8988T (cell line): ENCODE measurements at places on chromosomes 1 and 21.

GRCh38 chr1:36232212-36233095, 8.2 kb downstream of the THRAP3 start:
- no peak for DNase-seq

GRCh38 chr1:14955976-14956375, 197.6 kb upstream of the TMEM51 start:
- no peak for DNase-seq

DNA sequence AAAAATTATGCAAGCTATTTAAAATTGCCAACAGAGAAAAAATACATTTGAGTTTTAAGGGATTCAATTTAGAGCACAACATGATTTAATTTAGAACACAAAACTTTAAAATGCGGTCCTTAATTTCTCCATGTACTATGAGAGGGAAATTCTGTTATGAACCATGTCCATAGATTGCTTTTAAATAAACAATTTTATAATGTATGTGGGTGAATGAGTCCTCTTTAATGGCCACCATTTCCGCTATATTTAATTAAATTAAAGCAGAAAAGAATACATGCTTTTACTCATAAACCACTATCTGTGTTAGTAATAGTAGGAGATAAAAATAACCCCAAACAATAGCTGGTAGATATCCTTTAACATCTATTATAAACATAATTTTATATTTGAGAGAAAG, 914.6 kb downstream of the LTN1 start:
- DNase-seq: no peak

DNA sequence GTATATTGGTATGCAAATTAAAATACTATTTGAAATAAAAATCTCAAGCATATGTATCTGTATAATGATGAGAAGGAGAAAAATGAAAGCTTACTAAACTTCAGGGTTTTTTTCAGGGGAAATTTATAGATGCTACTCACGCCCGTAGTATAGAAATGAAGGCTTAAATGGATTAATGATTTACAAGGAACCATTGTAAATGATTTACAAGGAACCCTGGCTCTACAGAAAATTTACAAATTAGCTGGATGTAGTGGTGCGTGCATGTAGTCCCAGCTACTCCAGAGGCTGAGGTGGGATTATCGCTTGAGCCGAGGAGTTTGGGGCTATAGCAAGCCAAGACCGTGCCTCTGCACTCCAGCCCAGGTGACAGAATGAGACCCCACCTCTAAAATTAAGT, 150.5 kb downstream of the PCBP3 start:
- no peak for DNase-seq

DNA sequence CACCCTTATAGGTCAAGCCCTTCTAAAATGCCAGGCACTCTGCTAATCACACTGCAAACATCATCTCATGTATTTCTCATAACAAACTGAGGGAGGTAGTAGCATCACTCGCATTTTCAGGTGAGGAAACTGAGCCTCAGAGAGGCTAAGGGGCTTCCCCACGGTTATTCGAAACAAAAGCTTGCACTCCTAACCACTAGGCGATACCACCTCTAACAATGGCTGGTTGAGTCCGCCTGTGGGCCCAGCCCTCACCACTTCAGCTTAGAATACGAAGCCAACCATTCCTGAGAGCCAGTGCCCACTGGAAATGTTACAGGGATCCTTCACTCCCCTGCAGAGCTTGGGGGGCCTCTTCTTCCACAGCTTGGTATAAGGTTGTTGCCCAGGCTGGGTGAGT, 65.3 kb upstream of the TENT5C start:
- DNase-seq: no peak

DNA sequence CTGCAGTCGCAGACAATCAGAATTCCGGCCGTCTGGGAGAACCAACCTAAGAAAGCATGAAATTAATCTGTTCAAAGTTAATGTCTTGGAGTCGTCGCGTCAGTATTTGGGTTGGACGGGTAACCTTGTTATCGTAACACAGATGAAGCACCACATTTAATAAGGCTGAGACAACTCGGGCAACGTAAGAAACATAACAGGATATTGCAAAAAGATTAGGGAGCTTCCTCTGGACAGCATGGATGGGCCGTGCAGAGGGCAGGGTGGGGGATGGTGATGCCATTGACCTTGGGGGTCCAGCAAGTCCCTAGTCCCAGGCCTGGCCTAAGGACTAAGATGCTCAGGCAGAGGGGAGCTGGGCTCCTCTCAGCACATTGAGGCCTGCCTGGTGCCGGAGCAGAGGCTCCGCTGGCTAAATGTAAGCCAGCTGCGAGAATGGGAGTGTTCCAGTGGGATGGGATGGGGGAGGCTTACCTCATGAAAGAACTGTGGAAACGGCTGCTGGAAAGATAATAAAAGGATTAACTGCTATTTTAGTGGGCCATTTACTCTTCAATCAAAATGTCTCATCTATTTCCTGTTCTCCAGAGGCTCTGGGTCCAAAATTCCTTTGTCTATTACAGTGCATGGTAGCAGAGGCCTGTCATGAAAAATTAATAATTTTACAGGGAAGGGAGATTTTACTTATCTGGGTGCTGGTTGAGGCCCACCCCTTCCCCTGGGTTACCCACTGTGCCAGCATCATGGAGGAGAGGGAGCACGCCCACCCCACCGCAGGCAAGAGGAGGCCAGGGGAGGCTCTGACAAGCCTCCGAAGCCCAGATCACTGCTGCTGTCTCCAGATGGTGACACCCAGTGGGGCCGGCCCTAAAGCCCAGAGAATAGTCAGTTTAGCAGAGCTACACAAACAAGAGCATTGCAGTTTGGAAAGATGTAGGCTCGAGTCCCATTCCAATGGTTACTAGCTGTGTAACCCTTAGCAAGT, 131.6 kb downstream of the DMRTB1 start:
- DNase-seq: no peak

GRCh38 chr1:237226177-237226944, 184.4 kb downstream of the RYR2 start:
- no peak for DNase-seq

DNA sequence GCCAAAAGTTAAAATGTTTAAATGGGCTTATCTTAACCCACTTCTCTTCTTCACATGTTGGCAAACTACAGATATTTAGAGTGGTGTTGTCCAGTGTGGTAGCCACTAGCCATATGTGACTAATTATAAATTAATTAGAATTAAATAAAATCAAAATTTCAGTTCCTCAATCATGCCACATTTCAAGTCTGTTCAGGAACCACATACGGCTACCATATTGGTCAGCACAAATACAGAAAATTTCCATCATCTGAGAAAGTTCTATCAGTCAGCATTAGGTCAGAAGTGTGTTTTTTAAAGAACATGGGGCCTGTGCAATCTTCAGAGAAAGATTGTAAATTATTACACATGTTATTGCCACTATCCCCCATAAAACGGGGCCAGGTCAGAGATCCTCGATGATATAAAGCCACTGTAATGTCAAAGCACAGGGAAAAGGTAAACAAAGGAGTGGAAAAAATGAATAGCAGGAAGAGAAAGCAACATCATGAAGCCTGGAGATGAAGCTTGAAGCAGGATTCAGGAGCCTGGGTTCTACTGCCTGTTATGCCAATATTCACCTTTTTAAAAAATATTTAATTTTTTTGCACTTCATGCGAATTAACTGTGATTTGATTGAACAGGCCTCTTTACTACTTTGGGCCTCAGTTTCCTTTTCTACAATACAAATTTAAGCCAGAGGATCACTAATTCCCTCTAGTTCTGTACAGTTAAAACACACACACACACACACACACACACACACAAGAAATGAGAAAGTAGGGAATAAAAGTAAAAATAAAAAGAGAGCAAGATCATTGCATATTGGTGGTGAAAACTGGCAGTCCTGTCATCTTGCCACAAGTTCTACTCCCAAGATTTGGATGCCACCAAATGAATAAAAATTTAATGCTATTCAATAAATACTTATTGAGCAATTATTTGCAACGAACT, 2.3 kb downstream of the RSBN1 start:
- DNase-seq: no peak

- DNase-seq: no peak
These were observed 12.6 kb downstream of the C1orf115 start for GRCh38 chr1:220702733-220703270.

- no peak for DNase-seq
These were observed 119.8 kb upstream of the SPAG17 start for GRCh38 chr1:118304722-118305359.

GRCh38 chr1:229620876-229621275, 5.0 kb downstream of the TAF5L start:
- no peak for DNase-seq

DNA sequence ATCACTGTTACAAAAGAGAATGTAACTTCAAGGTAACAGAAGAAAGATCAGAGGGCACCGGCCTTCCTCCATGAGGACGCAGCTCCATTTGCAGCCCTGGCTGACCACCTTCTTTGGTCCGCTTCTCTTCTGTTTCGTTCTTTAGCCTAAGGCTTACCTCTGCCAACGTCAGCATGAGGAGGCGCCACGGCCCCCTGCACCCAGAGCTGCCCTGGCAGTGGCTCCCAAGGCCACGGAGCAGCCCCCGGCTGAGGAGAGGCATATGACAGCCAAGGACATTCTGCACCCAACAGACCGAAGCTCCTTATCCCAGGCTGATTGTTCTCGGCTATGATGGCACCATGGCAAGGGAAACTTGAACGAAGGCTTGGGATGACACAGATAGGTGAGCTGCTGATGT, 250.3 kb downstream of the TOMM20 start:
- no peak for DNase-seq

DNA sequence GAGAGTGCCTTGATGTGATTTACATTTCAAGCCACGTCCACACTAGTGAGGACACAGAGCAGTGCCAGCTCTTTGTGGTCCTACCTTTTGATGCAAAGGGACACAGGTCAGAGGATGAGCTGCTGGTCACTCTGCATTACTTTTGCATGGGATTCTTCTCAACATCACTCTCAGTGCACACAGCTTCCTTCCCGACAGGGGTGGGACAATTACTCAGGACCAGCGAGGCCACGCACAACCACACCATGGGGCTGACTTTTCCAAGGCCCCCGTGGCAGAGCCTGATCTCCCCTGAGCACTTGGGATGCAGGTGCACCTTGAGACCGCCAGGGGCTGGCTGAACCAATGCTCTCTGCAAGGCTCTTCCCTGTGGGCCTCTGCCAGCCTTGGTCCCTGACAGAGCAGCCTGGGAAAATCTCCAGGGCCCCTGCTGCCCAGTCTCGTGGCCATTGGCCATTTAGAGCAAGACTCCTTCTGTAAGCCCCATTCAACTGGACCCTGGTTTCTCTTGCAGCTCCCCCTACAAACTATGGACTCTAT, 13.2 kb upstream of the PRAMEF12 start:
- DNase-seq: no peak

- no peak for DNase-seq
These were observed 31.3 kb downstream of the NCMAP start for GRCh38 chr1:24586970-24587820.

DNA sequence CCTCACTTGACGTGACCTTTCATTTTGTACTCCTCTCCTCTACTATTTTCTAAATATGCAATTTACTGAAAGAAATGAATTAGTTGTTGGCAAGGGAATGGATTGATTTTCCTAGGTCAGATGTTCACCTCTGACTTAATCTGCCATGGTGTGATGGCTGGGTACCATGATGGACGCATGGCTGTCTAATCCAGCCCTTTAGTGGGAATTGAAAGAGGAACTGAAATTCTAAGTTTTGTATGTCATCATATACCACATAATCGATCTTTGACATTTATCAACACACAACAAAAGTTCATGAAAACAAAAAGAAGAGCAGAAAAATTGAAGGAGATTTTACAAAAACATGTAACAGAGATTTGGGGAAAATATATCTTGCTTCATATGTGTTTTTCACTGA, 331.3 kb upstream of the SNX7 start:
- no peak for DNase-seq

GRCh38 chr1:65904681-65905083, 112.0 kb downstream of the PDE4B start:
- no peak for DNase-seq

DNA sequence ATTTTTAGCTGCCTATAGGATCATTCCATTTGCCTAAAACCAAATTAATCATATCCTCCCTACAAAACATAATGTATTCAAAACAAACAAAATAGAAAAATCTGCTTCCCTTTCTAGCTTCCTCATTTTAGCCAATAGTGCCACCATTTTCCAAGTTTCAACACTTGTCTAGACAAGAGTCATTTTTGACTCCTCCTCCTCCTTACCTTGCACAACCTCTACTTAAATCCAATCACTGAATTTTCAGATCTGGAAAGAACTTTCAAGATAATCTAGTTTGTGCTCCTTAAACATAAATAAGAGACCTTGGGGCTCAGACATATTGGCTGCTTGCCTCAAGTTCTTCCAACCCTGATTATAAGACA, 7.4 kb downstream of the STX6 start:
- DNase-seq: no peak

GRCh38 chr1:175015243-175015642, 8.0 kb downstream of the MRPS14 start:
- no peak for DNase-seq

GRCh38 chr1:70675737-70676156, 264.7 kb downstream of the CTH start:
- no peak for DNase-seq

GRCh38 chr1:235246022-235246948, 81.7 kb downstream of the ARID4B start:
- no peak for DNase-seq

DNA sequence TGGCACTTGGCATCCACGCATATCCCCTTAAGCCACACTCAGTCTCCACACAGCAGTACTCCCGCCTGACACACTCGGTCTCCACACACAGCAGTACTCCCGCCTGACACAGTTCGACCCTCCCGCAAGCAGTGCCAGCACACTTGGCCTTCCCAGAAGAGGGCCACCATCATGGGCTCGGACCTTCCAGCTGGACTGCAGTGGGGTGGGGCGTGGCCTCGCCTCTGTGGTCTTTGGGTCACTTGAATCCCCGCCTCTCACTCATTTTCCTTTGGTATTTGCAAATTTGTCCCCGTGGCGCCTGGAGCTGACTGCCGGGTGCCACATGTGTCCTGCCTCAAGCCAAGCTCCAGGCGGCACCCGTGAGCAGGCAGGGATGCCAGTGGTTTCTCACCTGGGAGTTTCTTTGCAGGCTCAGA, 63.7 kb downstream of the FAAP20 start:
- no peak for DNase-seq

DNA sequence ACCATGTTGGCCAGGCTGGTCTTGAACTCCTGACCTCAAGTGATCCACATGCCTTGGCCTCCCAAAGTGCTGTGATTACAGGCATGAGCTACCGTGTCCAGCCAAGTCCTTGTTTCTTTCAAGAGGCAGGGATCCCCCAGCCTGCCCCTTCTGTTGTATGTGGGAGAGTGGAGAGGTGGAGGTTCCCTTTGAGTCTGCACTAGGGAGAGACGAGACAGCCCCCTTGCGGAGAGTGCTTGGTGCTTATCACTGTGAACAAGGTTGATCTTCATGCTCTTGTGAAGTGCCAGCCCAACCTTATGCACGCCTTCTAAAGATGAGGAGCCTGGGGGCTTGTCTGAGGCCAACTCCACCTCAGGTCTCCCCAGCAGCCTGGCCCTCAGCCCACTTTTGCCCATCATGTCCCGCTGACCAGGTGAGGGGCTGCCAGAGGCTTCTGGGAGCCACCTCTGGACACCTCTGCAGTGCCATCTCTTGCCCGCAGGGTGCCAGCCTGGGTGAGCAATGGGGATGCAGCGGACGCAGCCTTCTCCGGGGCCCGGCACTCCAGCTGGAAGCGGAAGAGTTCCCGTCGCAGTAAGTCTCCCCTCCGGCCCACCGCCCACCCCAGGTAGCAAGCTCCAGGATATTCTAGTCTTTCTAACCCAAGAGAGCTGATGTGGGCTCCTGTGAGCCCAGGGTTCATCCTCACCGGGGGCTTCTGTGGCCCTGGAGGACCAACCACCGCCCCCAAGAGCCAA, 62.3 kb downstream of the ARHGEF10L start:
- no peak for DNase-seq

- no peak for DNase-seq
These were observed 61.8 kb downstream of the CLEC20A start for GRCh38 chr1:178434899-178435435.

- DNase-seq: no peak
These were observed 85.3 kb upstream of the RGS4 start for GRCh38 chr1:162983671-162984425.
